ENCODE measurements at places on chromosomes 13 and 19.

GRCh38 chr19:17909003-17909732 lies 23.6 kb upstream of the CCDC124 start:
- no peak for DNase-seq

DNA sequence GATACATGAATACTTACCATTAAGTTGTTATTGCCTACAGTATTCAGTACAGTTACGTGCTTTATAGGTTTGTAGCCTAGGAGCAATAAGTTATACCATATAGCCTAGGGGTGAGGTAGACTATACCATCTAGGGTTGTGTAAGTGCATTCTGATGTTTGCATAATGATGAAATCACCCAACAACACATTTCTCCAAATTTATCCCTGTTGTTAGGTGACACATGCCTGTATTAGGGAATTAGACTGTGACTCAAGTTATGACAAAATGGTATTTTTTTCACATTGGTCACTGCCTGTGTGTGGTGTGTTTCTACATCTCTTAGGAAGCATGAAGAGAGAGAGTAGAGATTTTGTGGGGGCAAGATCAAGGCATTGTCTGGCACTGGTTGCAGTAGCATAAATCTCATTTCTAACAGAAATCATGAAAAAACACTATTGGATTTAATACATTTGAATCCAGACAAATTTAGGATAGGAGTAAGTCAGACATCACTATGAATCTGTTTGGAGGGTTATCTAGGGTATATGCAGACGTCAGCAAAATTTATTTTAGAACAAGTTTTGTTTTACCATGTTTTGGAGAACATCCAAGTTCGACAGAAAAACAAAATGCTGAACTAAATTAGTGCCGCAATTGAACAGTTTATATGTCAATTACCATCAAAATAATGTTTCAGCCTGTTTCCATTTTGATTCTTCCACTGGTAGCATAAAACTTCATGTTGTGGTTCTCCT lies 332.1 kb downstream of the LMO7 start:
- no peak for DNase-seq

DNA sequence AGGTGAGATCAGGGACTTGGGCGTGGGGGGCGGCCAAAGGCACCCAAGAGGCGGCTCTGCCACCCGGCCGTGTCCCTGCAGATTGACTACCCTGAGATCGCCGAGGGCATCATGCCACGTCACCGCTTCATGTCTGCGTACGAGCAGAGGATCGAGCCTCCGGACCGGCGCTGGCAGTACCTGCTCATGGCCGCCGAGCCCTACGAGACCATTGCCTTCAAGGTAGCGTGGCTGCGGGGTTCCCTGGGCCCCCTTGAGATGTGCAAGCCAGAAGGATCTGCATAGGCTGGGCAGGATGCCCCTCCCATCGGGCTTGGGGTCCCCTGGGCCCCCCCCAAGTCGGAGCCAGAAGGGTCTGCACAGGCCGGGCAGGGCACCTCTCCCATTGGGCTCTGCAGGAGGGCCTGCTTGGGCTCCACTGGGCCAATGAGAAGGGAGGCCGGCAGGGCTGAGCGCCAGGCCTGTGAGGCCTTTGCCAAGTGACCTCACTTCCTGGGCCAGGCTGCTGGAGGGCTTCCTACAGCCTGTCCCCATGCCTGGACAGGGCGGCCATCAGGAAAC lies 2.2 kb upstream of the AMH start:
- DNase-seq, result no peak

DNA sequence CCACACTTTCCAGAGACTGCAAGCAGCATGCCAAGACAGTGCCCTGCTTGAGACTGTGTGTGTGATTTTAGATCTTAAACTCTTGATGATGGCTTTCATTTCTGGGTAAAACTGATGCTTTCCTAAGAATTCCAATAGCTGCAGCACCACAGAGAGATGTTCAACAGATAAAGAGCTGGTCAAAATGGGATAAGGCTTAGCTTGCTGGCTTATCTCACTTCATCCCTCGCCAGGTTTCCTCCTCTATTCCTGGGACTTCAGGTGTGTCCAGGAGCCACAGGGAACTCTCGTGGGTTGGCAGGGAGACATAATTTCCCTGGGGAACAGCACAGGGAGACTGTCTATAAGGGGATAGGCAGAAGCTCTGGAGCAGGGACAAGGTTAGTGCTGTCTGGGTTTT lies 137.3 kb downstream of the KCTD15 start:
- DNase-seq, result no peak

DNA sequence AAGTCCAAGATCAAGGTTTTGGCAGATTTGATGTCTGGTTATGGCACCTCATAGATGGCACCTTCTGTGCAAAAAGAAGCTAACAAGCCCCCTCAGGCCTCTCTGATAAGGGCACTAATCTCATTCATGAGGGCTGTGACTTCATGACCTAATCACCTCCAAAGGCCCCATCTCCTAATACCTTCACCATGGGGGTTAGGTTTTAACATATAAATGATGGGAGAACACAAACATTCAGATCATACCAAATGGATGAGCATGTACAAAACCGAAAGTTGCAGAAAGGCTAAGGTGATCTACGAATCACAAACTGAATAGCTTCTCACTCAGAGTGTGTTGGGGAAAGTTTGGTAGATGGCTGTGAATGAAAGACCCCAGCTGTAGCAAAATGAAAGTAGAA lies 217.4 kb downstream of the TBC1D4 start:
- DNase-seq, result no peak

GRCh38 chr19:610801-611480 lies 21.3 kb downstream of the HCN2 start:
- no peak for DNase-seq
